ENCODE measurements at places on chromosomes 2 and 18.
A peak's percentile ranks its signal among the peaks of the same experiment; 100 is the strongest.

GRCh38 chr18:27797484-27797883 lies 379.4 kb downstream of the CDH2 start:
- DNase-seq: no peak

GRCh38 chr2:54455563-54456361 lies at the start of gene SPTBN1:
SPTBN1 (plus strand) TSS chr2:54456327; CDS start chr2:54526419, 70,092 bp downstream.
- peak; percentile 96 for DNase-seq

- peak; percentile 60 for DNase-seq
Measured at GRCh38 chr2:74851191-74851566, 17.3 kb downstream of the HK2 start.

GRCh38 chr2:221549143-221549542 lies 23.0 kb downstream of the EPHA4 start:
- DNase-seq: no peak

DNA sequence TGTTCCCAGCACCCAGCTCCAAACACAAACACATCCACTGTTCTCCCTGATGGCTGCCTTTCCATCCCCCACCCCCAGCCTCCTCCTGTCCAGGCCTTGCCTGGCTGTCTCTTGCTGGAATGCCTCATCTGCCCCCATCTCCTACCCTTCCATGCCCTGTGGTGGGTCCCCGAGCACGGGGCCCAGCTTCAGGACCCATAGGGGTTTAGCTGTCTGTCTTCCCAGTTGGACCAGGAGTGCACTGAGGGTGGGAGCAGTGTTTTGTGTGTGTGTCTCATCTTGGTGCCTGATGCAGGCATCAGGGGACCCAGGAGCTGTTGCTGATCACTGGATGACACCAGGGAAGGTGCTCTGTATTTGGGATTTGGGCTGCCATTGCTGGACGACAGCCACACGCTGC lies 34.5 kb downstream of the GLI2 start:
- no peak for DNase-seq

GRCh38 chr2:121343191-121343590 lies 58.2 kb upstream of the TFCP2L1 start:
- no peak for DNase-seq

Data from foreskin fibroblast (primary cell).